Iris pigment epithelial cell (primary cell): ENCODE measurements at places on chromosomes 7 and 10.

DNA sequence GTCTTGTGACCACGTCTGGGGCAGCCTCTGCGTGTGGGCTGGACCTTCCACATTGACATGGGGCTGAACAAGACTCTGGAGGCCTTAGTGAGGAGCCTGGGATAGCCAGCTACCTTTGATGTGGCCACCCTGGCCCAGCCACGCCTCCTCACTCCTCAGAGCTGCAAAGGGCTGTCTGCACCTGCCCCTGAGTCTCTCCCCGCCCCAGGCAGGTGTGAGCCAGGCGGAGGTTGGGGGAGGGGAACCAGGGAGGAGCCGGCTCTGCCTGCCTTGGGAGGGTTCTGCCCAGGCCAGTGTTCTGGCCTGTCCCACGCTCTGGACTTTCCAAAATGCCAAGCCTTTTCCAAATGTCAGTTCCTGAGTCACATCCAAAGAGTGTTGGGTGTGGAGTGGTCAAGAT lies 72.2 kb downstream of the GTF2IRD1 start:
- DNase-seq, result no peak

DNA sequence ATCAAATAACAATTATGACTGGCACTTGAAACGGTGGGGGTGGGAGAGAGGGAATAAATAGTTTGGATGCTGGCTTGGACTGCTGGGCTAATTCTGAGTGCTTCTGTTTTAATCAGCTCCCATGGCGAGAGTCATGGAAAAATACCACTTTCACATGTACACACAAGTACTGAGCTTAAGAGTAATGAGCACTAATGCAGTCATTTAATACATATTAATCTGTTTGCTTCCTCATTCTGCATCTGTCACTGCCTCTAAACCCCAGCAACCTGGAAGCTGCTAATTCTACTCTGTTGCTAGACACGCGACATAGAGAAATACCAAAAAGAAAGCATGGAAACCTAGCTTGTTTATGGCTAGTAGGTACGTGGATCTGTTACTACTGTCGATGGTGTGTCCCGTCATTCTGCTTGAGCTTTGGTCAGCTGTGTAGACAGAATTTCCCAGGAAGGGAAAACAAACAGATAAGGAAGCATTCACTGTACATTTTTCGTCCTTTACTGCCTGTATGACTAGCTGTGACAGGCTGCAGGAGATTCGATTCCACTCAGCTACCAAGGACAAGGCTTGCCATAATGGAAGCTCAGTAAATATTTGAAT lies 238.8 kb downstream of the BAMBI start:
- DNase-seq, result no peak

DNA sequence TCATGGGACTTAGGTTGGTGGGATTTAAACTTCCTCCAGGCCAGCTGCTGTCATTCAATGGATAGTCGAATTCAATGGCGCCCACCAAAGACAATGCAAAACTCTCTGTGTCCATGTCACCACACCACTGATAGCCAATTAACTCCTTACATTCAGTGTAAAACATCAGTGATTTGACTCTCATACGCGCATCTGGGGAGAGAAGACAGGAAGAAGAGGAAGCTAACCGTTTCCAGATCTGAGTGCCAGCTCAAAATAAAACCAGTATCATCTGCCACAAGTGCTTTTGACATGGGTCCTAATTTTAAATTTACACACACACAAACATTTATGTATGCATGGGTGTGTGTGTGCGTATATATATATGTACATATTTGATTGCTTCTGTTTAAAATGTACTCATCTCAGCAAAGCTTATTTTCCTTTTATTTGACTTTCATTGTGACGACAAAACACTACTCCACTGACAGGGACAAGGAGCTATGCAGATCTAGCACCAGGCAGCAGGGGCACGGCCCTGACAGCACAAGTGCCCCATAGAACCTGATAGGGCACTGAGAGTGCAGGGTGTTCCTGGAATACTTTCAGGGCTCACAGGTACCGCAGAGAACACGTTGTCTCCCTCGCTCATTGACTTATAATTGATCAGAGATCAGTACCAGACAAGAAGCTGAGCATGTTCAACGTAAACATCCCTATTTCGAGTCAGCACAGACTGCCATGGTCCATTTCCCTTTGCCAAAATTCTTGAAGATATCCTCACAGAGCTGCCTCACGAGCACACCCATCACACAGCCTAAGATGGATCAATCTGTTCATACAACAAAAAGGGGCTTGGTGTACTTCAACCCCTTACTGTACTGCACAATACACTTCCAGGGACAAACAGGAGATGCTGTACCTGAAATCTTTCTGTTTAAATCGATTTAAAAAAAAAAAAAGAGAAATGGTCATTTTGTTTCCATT lies 176.1 kb downstream of the COBL start:
- DNase-seq, result no peak

GRCh38 chr7:156638443-156639077 lies 2.0 kb upstream of the RNF32 start:
- no peak for DNase-seq

GRCh38 chr10:49353895-49354566 lies 41.9 kb downstream of the DRGX start:
- DNase-seq, result no peak

DNA sequence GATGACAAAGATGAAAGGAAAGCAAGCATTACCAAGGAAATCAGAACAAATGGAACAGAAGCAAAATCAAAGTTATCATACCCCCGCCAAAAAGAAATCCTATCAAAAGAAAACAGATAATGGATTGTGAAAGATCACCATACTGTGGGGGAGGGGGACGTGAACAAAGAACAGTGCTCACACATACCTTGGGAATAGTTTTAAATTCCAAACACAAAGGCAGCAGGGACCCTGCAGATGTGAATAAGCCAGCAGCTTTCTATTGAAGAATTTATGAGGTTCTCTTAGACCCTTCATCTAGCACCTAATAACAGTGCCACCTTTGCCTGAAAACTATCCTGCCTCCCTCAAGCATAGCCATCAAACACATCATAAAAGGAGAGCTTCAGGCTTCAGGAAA lies 94.0 kb downstream of the AKR1D1 start:
- DNase-seq, result no peak
